ENCODE measurements at places on chromosomes 6 and 20. TPM values are rescaled to one million over a fixed set of nuclear protein-coding genes. Genes with fewer than 3 reads are reported as not detected.

DDR1 gene
- 131 TPM for total RNA-seq

TMEM74B gene
- not detected for total RNA-seq

SNRNP48 gene
- 11.4 TPM for total RNA-seq

EYS gene
- total RNA-seq, result not detected

KHDC1L gene
- total RNA-seq, result 4.2 TPM

HSPA1A gene
- not detected for total RNA-seq

HLA-DQB1 gene
- total RNA-seq, result not detected

TMC2 gene
- total RNA-seq, result not detected

SLC32A1 gene
- total RNA-seq, result not detected

PBOV1 gene
- not detected for total RNA-seq

- no peak for DNase-seq
Measured at GRCh38 chr6:135604035-135604860, 106.7 kb upstream of the AHI1 start.

- DNase-seq, result no peak
Measured at GRCh38 chr6:105204331-105204730, 24.5 kb upstream of the POPDC3 start.

DNA sequence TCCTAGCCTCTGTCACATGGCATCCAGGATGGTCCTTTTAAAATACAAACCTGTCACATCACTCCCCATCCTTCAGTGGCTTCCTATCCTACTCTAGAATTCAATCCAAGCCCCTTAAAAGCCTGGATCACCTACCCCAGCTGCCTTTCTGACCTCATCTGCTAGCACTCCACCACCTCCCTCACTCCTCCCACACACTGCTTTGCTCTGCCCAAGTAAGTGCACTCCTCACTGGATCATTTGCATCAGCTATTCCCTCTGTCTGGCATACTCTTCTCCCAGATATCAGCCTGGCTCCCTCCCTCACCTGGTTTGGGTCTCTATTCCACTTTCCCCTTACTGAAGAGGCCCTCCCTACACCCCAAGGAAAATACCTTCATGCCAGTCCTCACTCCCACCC lies 10.5 kb downstream of the C6orf136 start:
- no peak for DNase-seq

- DNase-seq, result peak; percentile 73
Measured at GRCh38 chr20:51022803-51023616, at the start of gene KCNG1. KCNG1 (minus strand) TSS chr20:51023107; CDS start chr20:51010338, 12,769 bp downstream.

DNA sequence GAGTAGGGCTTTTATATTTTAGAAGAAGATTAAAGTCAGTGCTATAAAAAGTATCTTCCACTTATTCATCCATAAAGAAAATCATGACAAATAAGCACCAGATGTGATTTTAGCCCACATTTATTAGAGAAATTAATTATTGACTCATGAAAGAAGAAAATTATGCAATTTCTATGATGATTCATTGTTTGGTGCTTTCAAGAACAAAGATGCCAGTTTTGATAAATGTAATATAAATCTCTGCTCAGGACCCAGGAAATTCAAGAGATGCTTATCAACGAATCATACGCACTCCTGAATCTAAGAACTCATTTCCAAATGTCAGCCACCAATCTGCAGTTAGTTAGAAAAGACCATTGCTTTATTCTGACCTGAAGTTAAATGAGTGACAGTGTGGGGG lies 211.4 kb downstream of the ARHGAP18 start:
- DNase-seq, result no peak

DNA sequence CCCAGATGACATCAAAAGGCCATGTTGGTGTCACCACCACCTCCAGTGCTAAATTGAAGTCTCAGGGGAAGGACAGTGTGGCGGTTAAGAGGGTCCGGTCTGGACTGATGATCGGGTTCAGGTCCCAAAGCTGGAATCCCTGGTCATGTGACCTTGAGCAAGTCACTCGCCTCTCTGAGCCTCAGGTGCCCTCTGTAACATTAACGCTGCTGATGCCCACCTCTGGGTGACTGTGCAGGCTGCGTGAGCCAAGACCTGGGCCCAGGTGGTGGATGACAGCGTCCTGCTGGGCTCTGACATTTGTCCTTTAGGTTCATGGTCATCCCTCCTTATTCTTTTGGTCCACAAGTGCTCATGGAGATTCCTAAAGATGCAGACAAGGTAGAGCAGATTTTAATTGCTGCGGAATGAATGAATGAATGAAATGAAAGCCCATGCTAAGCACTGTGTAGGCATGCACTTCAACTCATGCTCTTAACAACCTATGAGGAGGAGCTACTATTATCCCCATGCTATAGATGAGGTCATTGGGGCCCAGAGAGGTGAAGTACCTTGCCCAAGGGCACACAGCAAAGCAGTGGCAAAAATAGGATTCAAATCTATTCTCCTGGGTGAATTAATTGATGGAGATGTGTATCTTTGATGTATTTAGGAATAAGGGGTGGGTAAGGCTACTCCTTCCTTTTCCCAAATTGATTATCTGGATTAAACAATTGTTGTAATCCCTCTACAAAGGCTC lies 649 bp upstream of the BPIFB1 start:
- DNase-seq, result no peak

GRCh38 chr20:33666293-33667244 lies at the start of gene ACTL10:
ACTL10 (plus strand) TSS chr20:33666943; CDS start chr20:33667498, 555 bp downstream.
- DNase-seq, result peak; percentile 77

DNA sequence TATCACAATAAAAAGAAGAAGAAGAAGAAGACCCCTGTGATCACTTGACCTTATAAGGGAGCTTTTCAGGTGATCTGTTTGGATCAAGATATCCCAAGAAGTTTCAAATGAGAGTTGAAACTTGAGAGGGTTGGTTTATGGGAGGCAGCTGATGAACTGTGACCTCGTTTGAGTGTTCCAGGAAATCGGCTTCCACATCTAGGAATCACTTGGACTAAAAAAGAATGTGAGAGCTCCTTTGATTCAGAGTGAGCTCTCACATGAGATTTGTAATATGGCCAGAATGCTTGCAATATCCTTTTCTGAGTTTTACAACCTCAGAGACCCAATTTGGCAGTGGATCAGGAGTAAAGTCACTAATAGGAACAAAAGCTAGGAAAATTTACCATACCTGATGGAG lies 228.1 kb downstream of the ATXN1 start:
- DNase-seq, result no peak

- DNase-seq, result no peak
Measured at GRCh38 chr6:132087391-132087790, 136.2 kb upstream of the CCN2 start.

GRCh38 chr6:161536224-161536630 lies 262.4 kb upstream of the AGPAT4 start:
- no peak for DNase-seq

GRCh38 chr6:10174056-10174455 lies 240.8 kb downstream of the TFAP2A start:
- no peak for DNase-seq

DNA sequence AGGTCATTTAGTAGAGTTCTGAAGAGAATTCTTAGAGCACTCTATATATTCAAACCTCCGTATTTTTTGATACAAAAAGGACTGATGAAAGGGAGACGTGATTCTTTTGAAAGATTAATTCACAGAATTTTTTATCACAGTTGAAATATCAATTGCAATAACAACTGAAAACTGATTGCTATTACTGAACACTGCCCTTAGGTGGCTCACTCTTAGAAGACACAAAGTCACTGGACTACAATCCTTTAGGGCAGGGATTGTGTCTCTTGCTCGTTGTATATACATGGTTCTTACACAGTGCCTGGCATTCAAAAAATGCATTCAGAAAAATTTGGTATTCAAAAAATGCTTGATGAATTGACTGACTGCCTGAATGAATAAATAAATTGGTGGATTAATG lies 17.1 kb upstream of the CALHM6 start:
- peak; percentile 17 for DNase-seq

DNA sequence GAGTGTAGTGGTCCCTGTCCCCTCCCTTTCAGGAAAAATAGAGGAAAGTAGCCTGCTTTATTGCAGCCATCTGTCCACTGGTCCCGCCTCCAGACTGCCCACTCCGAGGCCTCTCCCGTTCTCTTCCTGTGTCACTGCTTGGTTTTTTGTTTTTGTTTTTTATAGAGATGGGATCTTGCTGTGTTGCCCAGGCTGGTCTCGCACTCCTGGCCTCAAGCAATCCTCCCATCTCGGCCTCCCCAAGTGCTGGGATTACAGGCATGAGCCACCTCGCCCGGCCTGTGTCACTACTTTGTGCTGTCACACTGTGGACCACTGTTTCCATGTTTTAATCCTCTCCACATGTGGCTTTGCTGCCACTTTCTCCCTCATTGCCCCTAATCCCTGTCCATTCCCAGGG lies 71.2 kb downstream of the ZBTB2 start:
- peak; percentile 61 for DNase-seq

DNA sequence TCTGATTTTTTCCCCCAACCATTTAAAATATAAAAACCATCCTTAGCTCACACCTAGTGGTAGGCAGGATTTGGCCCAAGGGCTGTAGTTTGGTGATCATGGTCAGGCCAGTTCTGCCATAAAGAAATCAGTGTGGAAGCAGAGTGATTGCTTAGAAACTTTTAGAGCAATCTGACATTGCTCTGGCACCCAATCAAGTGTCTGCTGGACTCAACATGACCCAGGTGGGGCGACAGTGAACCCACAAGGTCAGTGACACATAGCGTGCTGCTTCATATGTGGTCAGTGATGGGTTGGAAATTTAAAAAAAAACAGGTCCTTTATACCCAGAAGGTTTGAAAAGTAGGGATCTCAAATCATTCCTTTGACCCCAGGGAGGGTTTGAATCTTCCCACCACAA lies 107.9 kb downstream of the BANF2 start:
- peak; percentile 6 for DNase-seq

- no peak for DNase-seq
Measured at GRCh38 chr6:86765211-86765610, 172.1 kb upstream of the HTR1E start.

- no peak for DNase-seq
Measured at GRCh38 chr6:40997234-40997957, 41.6 kb downstream of the UNC5CL start.

GRCh38 chr6:112153926-112154607 lies 66.7 kb downstream of the FAM229B start:
- peak; percentile 24 for DNase-seq

DNA sequence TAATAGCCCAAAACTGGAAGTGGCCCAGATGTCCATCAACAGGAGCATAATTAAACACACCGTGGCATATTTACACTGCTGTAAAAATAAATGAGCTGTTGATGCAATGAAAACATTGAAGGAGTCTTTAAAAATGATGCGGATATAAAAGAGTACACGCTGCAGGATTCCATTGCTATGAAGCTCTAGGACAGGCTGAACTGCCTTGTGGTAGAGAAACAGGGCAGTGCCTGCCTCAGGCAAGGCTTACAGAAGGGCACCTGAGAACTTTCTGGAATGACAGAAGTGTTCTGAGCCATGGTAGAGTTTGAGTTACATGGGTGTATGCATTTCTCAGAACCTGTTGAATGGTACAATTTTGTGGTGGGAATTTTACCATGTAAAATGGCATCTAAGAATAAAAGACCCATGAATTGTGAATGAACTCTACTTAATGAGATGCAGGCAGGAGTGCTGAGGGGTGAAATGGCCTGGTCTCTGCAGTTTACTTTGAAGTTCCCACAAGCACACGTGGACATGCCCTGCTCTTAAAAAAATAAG lies 45.3 kb upstream of the RIN2 start:
- DNase-seq, result no peak

GRCh38 chr6:165389534-165389933 lies 80.1 kb upstream of the C6orf118 start:
- no peak for DNase-seq

GRCh38 chr20:22941550-22941949 lies 93.6 kb upstream of the SSTR4 start:
- DNase-seq, result no peak

- DNase-seq, result no peak
Measured at GRCh38 chr20:44856856-44857448, 28.6 kb upstream of the YWHAB start.

DNA sequence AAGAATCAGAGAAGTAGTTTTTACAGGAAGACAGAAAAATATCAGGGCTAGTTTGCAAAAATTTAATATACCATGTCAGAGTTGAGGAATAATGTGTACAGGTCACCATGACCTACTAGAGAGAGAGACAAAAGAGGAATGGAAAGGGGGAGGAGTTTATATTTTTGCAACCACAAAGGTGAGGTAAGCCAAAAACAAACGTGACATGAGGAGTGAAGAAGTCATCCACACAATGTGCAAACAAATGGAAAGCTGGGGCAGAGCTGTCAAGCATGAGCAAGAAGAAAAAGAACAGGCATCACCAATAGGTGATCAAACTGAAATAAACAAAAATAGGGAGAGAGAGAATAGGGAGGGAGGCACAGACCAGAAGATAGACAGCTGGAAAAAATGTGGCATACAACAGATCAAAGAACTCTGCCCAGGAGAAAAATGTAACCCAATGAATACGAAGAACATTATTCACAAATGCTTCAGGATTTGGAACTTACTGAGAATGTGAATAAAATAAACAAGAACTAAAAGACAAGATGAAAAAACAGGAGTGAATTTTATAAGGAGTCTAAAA lies 15.5 kb downstream of the RARS2 start:
- no peak for DNase-seq

- no peak for DNase-seq
Measured at GRCh38 chr6:71367756-71368155, 79.1 kb downstream of the OGFRL1 start.

GRCh38 chr20:53419693-53420460 lies 173.8 kb downstream of the ZNF217 start:
- DNase-seq, result no peak

DNA sequence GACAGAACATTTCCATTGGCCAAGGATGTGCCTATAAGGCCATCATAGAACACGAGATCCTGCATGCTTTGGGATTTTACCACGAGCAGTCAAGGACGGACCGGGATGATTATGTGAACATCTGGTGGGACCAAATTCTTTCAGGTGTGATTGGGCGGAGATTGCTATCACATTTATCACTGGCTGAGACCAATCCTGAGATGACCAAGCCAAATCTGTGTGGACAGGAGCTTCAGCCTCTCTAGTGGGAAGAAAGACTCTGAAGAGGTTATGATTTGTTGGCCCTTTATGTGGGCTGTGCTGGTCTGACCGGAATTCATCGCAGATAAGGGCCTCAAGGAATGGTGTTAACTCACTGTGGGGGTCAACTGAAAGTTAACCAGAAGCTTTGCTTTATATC lies 26.4 kb downstream of the MEP1A start:
- DNase-seq, result no peak

GRCh38 chr6:98944598-98945081 lies 3.1 kb downstream of the FBXL4 start:
- peak; percentile 27 for DNase-seq
